ENCODE measurements at places on chromosomes 6 and 20.

DNA sequence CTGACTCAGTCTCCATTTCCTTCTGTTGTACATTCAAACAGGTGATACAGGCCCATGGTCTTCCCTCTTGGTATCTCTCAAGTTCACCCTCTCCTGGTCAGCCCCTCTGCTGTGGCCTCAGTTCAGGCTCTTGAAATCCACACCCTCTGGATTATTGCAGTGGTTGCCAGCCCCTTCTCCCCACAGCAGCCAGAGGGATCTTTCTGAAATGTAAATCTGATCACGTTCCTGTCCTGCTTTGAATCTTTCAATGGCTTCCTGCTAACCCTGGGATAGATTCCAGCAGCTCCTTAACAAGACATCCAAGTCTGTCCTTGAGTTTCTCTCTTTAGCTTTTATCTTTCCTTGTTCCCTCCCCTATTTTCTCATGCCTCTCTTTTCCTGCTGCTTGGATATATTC, 22.2 kb downstream of the CHMP4B start:
- no peak for DNase-seq

DNA sequence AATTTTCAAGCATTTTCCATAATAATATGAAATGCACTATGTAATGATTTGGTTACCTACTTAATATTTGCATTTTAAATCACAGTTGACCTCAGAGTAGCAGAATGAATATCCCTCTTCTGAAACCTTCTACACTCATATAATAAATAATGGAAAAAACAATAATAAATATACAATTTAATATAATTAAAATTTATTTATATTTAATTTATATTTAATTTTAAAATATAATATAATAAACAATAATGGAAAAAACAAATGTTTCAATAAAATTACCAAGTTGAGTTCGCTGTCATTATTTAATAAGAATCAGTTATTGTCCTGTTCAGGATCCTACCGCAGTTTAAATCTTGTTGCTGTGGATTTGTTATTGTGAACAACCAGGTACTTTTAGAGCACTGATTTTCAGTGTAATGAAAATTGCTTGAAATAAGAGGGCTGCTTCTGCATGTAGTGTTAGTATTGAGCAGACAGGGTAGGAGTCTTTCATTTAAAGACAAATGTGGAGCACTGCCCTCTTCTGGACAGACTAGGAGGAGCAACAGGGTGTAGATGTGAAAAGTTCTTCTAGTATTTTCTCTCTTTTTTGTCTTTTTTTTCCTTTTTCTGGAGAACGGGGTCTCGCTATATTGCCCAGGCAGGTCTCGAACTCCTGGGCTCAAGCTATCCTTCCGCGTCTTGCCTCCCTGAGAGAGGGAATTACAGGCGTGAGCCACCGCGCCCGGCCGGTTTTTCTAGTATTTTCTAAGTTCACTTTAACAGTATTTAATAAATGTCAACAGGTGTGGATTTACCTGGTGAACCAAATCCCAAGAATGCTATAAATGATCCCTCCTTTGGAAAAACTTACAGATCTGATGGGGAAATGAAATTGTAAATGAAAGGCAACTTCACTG, 13.6 kb downstream of the TRAPPC3L start:
- peak; percentile 70 for DNase-seq

DNA sequence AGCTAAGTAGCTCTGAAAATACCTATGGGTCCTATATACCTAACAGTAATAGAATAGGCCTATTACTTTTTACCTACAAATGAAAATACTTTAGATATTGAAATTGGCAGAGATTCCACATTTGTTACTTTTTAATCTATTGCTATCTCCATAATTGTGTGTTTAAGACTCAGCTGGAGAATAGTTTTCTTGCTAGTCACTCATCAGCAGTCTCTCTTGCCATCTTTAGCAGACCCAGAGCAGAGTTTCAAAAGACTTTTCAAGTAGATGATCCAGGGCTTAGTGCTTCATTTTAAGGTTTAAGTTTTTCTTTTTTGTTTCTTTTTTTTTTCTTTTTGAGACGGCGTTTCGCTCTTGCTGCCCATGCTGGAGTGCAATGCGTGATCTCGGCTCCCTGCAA, 12.9 kb downstream of the ANKS1A start:
- DNase-seq, result peak; percentile 72

DNA sequence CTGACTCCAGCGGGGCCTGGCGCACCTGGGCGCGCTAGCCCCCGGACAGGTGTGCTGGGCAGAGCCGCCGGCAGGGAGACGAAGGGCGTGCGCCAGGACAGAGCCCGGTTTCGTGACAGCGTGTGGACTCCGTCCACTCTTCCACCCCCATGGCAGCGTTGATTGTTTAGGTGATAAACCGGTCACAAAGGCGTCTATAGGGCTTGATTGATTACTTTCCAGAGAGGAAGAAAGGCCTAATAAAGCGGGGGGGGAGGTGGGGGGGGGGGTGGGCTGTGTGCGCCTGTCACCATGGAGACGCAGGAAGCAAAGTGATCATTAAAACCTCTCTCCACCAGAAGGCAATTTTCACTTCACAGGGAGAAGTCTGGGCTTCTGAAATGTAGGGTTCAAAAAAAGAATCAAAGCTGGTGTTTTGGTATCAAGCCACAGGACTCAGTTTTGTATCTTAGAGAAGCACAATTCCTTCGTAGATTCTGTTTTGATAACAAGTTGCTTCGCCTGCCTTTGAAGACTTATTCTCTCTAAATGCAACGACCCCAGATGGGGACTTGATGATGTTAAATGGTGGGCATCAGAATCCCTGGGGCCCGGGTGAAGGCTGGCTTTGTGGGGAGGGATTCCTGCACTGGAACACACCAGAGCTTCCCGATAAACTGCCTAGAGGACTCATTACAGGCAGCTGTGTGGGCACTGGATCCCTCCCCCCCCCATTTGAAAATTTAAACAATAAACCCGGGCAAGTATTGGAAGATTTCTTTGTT, 1.4 kb downstream of the PHACTR3 start:
- DNase-seq, result no peak

DNA sequence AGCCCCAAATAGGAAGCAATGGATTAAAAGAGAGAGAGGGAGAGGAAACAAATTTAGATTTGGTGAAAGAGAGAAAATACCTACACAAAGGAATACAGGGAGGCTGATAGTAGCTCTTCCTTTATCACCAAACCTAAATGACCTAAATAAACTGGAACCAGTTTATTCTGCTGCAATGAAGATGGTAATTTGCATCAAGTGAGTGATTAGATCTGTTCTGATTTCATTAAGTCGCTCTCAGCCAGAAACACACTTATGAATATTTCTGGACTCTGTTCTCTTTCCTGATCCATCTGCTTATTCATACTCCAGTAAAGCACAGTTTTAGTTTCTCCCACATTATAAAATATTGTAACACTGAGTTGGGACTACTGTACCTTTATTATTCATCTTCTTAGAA, 83.4 kb upstream of the BMP5 start:
- no peak for DNase-seq

GRCh38 chr6:167798453-167798852, 28.3 kb upstream of the AFDN start:
- no peak for DNase-seq

- no peak for DNase-seq
Observed at GRCh38 chr20:19799325-19799724, 41.3 kb downstream of the RIN2 start.

DNA sequence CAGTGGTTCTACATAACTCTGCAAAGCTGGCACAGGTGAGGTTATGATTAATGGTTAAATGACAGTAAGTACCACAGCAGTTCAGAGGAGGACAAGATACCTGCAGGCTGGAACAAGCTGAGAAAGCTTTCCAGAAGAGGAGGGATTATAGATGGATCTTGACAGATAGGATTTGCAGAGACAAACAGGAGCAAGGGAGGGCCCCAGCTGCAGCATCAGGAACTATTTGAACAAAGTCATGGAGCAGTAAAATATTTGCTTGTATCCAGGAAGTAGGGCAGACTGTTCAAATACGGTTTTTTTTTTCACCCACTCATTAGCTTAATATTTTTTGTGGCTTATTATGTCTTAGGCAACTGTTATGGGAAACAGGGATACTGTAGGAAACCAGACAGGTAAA, 144.4 kb upstream of the MAN1A1 start:
- no peak for DNase-seq

Data from amniotic epithelial cell (primary cell).